ENCODE measurements at places on chromosomes 6 and 20.

DNA sequence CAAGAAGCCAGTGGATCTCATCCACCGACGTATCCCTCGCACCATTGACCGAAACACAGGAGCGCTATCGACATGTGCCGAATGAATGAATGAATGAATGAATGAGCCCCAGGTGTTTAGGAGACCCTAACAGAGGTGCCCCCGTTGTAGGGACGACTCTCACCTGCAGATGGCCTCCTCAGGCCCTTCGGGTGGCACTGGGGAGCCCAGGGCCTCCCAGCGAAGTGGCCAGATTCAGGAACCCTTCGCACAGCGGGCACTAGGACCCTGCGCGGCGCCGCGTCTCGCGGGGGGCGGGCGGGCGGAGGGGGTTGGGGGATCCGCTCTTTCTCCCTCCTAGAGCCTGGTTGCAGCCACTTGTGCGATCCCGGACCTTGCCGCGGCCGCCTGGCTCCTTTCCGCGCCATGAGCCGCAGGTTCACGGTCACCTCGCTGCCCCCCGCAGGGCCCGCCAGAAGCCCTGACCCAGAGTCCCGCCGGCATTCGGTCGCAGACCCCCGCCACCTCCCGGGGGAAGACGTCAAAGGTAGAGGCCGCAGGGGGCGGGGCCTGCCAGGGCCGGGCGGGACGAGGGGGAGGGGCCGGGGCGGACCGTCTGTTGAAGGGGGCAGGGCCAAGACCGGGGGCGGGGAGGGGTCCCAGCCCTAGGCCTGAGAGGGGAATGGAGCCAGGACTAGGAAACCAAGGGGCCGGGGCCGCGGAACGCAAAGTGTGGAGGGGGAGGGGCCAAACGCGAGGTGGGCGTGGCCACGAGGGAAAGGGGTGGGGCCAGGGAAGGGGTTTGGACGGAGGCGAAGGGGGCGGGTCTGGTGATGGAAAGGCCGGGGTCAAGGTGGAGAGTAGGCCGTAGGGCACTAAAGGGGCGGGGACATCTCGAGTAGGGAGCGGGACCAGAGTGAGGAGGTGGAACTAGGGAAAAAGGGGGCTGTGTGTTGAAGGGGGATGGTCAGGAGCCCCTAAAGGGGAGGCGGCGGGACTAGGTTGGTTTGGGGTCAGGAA is 7.4 kb upstream of the SLC12A5 start:
- no peak for DNase-seq

DNA sequence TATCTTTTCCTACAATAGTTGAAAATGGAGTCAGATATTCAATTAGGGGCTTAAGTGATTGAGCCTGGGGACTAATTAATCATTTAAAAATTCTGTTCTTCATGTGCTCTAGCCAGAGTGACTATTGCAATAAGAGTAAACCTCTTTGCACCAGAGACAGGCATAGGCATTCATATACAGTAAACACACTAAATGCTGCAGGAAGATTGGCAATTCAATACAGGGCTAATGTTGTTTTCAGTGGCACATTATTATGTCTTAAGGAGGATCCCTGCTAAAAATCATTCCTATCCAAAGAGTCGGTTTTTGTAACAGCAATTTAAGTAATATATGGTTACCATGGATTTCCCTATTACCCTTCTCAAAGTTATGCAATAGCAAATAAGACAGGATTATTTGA is 1.2 kb downstream of the PDE7B start:
- no peak for DNase-seq

DNA sequence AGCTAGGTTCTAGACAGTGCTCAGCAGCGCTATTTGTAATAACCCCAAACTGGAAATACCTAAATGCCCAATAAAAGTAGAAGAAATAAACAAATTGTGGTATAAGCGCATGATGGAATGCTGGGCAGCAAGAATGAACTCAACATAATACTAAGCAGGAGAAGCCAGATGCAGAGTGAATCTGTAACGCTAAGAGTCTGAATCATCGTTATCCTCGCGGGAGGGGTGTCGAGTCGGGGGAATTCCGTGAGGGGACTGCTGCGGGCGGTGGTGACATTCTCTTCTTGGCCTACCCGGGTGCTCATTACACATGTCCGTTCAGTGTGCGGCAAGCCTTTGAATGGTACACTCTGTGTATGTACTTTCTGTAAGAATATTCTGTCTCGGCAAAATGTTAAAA is 83.7 kb downstream of the SULF2 start:
- no peak for DNase-seq

- no peak for DNase-seq
Observed at GRCh38 chr6:45690846-45691245, 313.1 kb upstream of the SUPT3H start.

DNA sequence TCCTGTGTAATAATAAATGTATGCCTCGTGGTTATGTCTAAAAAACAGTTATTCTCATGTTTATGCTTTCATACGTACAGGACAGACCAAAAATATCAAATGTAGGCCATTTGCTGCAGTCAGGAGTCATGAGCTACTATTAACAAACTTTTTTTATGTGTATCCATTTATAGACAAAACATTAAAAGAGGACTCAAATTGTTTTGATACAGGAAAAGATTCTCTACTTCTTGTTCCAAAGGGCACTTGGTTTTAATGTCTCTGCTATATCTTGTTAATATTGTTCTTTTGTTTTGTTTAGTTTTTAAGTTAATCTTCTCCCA is 155.2 kb downstream of the ZDHHC14 start:
- DNase-seq: no peak

GRCh38 chr6:84707171-84707570 is 57.2 kb downstream of the TBX18 start:
- DNase-seq: no peak

DNA sequence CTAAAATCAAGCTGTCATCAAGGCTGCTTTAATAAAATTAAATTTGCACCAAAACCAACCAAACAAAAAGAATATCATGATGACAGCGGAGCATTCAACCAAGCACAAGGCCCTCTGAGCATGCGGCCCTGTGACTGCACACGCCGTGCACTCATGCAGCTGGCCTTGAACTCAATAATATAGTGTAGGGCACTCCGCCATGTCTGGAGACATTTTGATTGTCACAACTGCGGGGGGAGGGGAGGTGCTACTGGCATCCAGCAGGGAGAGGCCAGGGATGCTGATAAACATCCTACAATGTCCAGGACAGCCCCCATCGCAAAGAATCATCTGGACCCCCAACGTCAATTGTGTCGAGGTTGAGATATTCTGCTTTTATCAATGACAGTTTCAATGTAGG is 9.7 kb downstream of the MOCS3 start:
- DNase-seq: no peak

GRCh38 chr6:4808396-4808795 is 32.2 kb downstream of the CDYL start:
- no peak for DNase-seq

DNA sequence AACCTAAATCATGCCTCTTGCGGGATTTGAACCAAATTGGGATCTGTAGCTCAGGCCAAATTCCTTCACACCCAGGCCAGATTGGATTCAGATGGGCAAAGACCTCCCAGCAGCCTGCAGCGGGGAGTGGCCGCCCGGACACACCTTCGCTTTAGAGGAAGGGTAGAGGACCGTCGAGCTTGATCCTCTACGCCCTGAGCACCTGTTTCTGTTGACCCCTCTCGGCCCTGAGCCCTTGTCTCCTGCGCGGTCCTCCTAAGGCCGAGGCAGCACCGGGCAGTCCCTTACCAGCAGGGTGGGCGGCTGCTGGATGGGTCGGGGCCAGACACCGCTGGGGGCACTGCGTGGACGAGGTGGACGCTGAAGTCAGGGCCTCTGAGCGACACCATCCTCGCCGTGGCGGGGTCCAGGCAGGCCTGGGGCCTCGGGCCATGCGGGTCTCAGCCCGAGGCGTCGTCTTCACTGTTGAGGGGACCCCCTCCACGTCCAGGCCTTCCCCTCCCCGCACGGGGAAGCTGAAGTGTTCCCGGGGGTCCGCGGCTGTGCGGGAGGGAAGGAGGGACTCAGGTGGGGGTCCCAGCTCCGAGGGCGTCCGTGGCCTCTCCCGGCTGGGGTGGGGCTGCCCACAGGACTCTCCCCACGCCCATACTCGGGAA is 114.8 kb downstream of the SMOC2 start:
- no peak for DNase-seq

DNA sequence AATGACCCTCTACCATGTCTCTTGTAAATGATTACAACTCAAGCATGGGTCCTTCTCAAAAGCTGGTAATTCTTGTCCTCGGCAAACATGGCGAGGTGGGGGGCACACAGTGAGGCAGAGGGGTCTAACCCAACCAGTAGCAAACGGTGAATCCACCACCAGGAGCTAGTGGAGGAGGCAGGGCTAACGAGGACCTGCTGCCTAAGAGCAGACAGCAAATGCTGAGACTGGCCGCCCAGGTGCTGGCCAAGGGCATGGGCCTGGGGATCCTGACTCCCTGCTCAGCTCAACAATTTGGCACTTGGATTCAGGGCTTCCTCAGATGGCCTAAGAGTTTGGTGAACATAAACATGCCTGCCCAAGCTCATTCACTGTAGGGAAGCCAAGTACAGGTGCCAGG is 18.4 kb downstream of the PCIF1 start:
- DNase-seq: no peak

- DNase-seq: no peak
Observed at GRCh38 chr20:37579106-37579505, 51.4 kb upstream of the BLCAP start.

- no peak for DNase-seq
Observed at GRCh38 chr20:54228841-54229240, 21.0 kb downstream of the PFDN4 start.

- no peak for DNase-seq
Observed at GRCh38 chr20:20500312-20500711, 132.4 kb downstream of the INSM1 start.

GRCh38 chr6:22886650-22887581 is 317.6 kb downstream of the HDGFL1 start:
- DNase-seq: no peak

DNA sequence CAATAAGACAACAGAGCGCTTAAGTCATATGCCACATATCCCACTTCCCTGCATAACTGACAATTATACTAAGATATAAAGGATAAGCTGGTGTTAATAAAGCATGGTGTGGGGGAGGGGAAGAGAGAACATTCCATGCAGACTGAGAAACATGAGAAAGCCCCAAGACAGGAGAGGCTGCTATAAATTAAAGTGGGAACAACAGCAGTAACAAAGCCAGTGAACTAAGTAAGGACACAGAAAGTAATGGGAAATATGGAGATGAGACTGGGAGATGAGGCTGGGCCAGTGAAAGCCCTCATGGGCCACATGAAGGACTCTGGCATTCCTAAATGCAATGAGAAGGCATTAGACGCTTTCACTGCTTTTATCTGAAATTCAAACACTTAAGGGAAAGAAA is 41.3 kb downstream of the SESN1 start:
- no peak for DNase-seq

DNA sequence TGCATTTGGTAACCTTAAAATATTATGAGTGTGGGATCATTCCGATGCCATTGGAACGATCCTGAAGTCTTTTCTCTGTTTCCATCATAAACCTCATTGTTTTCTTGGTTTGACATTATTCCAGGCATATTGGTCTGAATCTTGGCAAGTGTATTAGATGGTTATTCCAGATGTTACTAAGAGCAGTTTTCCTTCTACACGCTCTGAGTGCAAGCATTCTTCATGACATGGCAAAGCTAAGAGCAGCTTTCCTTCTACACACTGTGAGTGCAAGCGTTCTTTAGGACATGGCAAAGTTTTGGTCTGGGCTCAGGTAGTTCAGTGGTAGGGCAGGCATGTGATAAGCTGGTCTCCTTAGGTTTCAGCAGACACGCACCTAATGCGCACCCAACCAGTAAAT is 53.0 kb downstream of the SMOC2 start:
- DNase-seq: no peak

Data from urinary bladder (tissue), 4 donors.